ENCODE measurements at places on chromosomes 11 and 22.

DNA sequence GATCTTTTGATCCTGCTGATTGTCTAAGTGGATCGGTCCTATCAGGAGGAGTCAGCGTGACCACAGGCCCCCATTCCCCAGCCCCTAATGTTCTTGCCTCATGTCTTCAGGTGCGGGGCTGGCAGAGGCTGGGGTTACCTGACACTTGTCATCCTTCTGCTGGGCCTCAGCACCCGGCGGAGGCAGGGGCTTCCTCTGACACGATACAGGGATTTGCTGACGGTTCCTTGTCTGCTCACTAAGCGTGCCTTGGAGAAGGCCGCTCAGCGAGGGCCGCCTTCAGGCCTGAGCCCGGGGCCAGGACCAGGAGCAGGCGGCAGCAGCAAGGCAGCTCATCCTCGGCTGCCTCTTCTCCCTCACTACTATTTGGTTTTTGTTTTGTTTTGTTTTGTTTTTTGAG, 45.7 kb upstream of the KCNQ1OT1 start:
- no peak for DNase-seq

DNA sequence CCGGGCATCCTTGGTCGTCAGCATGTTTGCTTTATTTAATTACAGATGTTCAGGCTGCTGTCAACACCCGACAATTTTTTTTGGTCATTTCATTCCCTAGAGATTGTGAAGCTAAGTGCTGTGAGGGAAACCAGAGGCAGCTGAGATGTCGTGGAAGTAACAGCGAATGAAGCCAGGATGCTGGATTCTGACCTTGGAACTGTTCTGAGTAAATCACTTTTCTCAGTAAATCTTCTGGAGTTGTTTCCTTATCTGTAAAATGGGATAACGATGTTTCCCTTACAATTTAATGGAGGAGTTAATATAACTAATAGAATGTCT, 390 bp upstream of the CKAP5 start:
- no peak for DNase-seq

- DNase-seq = no peak
Measured at GRCh38 chr11:76073724-76074123, 132.6 kb downstream of the WNT11 start.

DNA sequence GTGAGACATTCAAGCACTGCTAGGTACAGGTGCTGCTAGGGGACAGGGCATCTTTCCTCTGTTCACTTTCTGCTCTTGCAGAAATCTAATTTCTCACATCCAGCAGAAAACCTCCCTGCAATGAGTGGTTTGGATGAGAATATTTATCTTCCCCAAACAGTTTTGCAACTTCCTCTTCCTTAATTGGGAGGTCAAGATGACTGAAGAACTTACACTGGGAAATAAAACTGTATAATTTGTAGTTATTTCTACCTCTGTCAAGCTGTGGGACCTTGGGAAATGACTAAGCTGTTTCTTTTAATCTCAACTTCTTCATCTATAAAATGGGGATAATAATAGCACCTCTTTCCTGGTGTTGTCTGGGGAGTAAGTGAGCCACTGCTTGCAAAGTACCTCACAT, 69.8 kb downstream of the PRR5L start:
- no peak for DNase-seq

DNA sequence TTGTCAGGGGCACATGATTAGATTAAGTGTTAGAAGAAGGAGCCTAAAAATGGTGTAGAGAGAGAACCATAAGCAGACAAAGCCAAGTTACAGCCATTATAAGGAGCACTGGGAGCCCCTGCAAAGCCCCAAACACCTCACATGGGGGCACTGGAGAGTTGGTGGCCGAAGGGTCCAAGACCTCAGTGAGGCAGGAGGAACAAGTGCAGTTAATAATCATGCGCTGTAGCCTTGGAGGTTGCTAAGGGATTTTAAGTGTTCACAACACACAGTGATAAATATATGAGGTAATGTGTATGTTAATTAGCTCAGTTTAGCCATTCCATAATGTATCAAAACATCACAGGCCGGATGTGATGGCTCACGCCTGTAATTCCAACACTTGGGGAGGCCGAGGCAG, 54.4 kb upstream of the JAM3 start:
- DNase-seq = no peak

DNA sequence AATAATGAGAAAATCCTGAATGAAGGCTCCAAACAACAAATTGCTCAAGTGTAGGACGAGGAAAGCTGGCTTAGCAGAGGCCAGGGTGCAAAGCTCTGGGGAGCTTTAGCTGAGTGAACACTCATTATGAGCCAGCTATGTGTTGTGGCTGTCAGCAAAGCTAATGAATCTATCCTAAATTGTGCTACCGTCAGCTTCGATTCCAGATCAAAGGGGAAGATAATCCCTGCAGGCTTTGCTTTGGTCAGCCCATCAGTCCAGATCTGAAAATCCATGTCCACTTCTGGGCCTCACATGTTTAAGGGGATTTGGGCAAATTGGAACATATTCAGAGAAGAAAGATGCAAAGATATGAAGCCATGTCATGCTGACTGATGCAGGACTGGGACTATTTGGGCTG, 180.9 kb upstream of the ZBED5 start:
- no peak for DNase-seq

DNA sequence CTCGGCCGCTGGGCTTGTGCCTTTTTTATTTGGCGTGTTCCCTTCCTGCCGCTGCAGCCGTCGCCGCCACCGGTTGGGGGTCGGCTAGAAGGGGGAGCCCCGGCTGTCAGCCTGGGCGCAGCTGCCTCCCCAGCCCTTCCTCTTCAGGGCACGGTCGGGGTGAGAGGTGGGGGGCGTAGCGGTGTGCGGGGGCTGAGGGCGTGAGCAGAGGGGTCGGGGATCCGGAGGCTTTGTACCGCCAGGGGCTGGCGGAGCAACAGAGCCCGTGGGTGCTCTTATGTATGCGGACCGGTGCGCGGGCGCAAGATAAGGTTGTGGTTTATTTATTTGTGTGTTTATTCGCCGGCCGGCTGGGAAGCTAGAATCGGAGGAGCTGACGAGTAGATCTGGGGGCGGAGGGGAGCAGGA, 477 bp downstream of the ZBTB16 start:
- DNase-seq = no peak

DNA sequence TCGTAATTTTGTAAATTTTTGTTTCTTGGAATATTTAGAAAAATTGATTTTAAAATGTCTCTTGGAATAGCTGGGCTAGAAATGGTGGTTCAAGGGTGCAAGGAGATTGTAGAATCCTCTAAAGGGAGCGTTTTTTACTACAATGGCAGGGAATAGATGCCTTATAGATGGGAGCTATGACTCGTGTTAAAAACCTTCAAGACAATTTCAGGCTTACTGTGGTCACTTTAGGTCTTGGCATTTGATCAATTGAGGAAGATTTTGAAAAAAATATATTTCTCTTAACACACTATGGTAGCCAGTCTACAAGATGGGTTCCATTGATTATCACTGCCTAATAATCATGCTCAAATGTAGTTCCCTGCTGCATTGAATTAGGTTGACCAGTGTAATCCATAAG, 25.0 kb downstream of the METTL15 start:
- DNase-seq = no peak

- DNase-seq = no peak
Measured at GRCh38 chr22:39300186-39300830, 19.1 kb downstream of the RPL3 start.

DNA sequence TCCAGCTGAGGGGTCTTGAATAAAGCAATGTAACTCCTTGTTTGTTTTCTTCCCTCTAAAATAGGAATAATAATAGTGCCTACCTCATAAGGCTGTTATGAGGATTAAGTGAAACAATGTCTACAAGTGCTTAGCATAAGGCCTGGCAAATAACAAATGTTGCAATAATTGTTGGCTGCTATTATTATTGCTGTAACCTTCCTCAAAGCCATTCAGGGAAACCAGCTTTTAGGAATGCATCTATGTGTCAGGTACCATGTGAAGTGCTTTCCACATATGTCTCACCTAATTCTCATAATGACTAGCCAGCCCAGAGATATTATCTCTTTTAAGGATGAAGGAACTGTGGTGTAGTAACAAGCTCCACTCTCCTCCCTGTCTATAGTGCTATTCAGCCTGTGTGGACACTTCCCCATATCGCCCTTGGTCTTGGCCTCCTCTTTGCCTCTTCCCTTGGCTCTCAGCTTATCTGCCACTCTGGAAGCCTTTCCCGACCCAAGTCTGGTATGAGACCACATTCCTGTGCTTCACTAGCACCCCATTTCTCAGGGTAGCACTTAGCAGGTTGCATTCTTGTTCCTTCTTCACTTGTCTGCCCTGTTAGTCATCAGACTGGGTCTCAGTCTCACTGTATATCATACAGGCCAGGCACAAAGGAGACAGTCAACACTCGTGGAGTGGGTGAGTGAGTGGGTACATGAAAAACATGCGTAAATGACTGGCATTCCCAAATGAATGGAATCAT, 23.8 kb downstream of the CSNK2A3 start:
- no peak for DNase-seq

DNA sequence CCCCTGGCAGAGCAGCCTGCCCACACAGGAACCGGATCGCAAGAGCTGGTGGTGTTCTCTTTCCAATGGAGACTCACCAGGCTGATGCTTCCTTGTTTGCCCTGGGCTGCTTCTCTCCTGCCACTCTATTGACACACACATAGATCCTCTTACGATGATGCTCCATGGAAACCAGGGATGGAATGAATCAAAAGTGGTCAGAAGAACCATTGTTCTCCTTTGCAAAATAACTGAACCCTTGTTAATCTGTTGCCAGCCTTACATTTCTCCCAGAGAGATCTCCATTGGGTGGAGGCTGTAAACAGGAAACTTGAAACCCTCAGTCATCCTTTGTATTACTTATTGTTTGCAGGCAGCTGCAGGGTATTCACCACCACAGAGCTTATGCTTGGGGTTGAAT, 24.6 kb upstream of the LDLRAD3 start:
- no peak for DNase-seq

DNA sequence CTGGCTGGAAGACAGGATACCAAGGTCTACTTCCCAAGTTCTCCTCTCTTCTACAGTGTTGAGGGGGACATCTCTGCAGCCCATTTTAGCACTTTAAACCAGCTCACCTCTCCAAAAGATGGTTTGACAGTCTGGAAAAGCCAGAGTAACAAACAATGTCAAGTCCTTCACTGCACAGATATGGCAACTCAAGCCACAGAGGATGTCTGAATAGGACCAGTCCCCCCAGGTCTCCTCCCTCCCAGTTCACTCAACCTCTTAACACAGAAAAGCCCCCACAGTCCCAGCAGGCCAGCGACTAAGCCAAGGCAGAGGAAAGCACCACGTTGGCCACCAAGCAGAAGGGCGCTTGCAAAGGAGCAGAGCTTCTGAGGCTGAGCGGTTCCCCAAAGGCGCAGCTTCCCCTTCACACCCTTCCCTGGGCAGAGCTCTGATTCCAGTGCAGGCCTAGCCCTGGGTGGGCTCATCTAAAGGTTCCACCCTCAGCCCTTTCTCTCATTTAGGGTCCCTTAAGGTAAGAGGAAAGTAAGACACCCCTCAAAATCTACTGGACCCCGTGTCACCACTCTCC, 62.7 kb downstream of the PAK1 start:
- no peak for DNase-seq

- no peak for DNase-seq
Measured at GRCh38 chr11:134125507-134125906, 56.6 kb downstream of the JAM3 start.

DNA sequence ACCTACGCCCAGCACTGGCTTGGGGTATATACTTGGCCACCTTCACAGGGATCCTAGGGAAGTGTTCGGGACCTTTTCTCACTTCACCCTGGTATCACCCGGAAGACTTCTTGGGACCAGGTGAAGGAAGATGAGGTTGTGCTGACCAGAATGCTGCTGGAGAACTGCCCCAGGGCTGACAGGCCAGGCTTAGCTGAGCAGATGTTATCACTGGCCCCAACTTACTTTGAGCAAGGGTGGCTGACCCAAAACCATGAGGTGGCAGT, 4.5 kb downstream of the FTH1 start:
- DNase-seq = no peak

DNA sequence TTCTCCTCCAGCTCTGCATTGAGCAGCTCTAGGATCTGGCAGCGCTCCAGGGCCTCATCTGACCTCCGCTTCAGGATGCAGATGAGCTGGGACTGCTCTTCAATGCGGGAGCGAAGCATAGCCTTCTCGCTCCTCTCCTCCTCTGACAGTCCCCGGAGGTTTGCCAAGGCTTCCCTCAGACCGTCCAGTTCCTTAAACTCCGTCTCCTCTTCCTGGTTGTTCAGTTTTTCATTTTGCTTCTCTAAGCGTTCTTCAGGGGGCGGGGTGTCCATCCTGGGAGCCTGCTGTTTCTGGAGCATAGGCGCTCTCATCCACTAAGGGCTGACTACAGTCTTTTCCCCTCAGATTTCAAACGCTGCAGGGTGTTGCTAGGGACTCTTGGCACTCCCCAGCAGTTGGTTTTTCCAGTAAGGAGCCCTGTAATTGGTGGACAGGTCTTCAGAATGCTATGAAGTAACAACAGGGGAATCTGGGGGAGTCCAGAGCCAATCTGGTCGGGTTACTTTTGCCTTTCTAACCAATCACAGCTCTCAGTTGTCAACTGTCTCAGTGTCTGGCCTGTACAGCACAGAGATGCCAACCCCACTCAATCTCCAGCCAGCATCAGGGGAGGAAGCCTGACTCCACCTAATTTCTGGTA, at the start of gene CCDC89:
TSS of gene CCDC89 (minus strand) at position 376 of the 640 bp plus-strand sequence. CDS start at position 311, 65 bp downstream.
- no peak for DNase-seq

GRCh38 chr11:19827399-19828135, 114.9 kb downstream of the NAV2 start:
- no peak for DNase-seq

DNA sequence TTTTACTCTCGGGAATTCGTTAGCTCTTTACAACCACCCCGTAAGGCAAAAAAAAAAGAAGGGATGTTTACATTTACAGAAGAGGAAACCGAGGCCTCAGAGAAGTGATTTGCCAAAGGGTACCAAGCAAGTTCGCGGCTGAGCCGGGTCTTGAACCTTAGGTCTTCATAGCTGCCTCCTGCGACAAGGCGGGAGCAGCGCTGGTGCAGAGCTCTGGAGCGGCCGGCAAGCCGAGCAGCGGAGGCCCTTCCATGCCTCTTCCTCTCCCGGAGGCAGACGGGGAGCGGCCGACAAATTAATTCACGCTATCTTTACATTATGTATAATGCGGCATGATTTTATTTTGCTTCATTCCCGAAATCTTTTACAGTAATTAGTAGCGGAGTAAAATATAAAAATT, 536.3 kb downstream of the INSC start:
- DNase-seq = no peak

GRCh38 chr11:117160826-117161225, 16.7 kb downstream of the PAFAH1B2 start:
- no peak for DNase-seq

DNA sequence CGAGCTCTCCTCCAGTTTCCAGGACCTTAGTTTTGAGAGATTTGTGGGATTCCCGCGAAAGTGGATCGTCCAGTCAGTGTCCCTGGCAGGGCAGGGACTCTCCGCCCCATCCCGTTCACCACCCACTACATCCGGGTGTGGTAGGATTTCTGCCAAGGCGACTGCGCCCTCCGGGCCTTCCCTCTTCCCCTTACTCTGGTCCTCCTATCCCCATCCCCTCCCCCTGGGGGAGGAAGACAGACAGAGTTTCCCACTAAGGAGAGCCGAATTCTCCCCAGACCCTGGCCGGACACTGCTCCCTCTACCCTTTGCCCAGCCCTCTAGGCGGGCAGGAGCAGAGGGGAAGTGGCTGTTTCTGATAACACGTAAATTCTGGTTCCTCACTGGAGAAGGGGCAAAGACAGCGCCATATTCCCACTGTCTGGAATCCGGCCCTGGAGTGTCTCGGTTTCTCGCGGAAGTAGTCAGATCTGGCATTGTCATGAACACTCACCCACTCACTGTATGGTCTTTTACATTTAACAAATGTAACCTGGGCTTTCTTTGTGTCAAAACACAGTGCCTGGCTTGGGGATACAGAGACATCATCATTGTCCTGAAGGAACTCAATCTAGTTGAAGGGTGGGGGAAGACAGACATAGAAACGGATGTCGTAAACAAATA, 1.1 kb upstream of the NECTIN1 start:
- no peak for DNase-seq
